ENCODE measurements at places on chromosomes 2 and 18.

- no peak for DNase-seq
Observed at GRCh38 chr2:217367464-217367863, 507.6 kb upstream of the TNP1 start.

DNA sequence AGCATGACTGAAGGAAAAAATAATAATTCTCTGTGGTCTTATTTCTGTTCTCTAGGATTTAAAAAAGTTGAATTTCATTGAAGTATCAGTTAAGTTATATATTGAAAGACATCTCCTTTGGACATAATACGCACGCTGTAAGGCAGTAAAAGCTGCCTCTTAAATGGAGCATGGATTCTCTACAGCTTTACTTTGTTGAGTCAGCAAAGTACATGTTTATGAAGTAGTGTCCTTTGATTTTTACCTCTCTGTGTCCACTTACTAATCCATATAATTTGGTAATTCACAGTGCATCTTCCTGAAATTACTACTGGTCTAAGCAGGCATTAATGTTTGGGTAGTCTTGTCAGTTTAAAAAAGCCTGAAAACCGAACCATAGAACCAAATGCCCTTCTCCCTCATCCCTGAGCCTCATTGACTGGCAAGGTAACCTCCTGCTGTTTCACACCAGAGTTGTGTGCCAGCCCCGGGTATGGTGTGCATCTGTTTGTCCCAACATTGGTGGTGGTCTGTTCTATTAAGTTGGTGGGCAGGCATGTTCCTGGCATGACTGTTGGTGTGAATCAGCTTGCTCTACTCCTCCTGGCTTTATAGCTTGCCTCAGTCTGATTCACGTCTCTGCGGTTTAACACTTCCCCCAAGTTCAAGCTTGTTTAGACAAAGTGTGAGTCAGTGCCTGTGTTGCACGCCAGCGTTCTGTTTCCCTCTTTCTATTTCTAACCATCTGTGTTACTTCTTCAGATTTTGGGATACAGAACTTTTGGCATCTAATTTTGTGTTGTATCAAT is 71.0 kb upstream of the ITM2C start:
- no peak for DNase-seq

GRCh38 chr18:5195656-5196055 is 1.4 kb downstream of the AKAIN1 start:
- DNase-seq, result no peak

- no peak for DNase-seq
Observed at GRCh38 chr2:239184968-239185903, 215.6 kb downstream of the HDAC4 start.

- DNase-seq, result peak; percentile 29
Observed at GRCh38 chr2:231890896-231891513, 35.2 kb downstream of the NPPC start.

DNA sequence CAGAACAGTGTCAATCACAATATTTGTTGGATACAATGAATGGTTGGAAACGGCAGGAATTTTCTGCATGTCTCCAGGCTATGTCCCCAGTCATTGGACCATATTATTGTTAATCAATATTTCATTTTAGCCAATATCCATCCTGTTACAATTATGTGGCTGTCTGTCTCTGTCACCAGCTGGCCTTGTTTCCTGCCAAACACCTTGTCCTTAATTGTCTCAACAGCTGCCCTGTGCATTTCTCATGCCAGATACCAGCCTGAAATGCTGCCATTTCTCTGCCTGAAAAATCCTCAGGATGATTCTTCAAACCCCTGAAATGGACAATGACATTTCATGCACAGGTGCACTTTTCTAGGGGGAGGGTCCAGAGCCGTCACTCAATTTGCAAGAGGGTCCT is 170.6 kb downstream of the ALPK2 start:
- no peak for DNase-seq

- no peak for DNase-seq
Observed at GRCh38 chr2:225841314-225841713, 441.8 kb downstream of the NYAP2 start.

GRCh38 chr2:222930862-222931261 is 70.0 kb downstream of the ACSL3 start:
- DNase-seq, result no peak

- no peak for DNase-seq
Observed at GRCh38 chr2:15559379-15560139, 1.6 kb downstream of the NBAS start.

GRCh38 chr18:79506191-79507075 is 110.7 kb downstream of the NFATC1 start:
- DNase-seq, result no peak

GRCh38 chr18:58496937-58497336 is 132.0 kb downstream of the ALPK2 start:
- peak; percentile 25 for DNase-seq

DNA sequence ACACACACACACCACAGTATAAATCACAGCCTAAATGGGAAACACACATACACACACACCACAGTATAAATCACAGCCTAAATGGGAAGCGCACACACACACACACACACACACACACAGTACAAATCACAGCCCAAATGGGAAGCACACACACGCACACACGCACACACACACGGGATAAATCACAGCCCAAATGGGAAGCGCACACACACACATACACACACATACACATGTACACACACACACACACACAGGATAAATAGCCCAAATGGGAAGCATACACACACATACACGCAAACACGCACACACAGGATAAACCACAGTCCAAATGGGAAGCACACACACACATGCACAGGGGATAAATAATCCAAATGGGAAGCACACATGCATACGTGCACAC is 68.1 kb downstream of the ADNP2 start:
- no peak for DNase-seq

GRCh38 chr2:94870440-94871225 is 597 bp upstream of the TEKT4 start:
- no peak for DNase-seq

DNA sequence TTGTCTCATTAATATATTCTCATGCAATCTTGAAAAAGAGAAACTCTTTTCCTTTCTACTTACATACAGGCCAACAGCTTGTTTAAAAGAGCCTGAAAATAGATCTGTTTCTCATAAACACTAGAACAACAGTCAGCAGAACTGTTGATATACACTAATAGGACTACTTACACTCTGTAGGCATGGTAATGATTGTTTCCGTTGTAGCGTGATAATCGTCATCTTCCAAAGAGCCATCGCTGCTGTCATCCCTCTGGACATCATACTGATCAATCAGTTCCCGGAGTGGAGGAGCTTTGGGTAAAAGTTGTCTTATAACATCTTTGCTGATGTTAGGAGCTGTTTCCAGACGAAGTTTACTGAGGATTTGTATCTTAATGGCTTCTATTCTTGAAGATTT is 476 bp downstream of the MSTN start:
- no peak for DNase-seq

DNA sequence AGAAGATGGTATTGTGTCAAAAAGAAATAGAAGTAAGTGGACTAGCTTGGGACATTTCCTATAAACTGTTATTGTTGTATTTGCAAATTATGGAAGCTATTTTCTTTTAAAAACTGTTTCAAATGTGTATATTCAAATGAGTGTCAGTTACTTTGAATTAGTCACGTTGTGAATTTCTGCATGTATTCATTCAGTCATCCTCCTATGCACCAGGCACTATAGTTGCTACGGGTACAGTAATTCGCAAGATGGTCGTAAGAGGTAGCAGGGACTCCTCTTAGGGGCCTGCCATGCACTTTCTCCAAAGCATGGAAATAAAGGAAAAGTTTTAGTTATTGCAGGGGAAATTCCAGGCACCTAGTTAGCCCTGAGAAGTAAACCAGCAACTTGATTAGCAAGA is 51.3 kb downstream of the FAM161A start:
- DNase-seq, result no peak

GRCh38 chr2:195532628-195533271 is 124.3 kb upstream of the SLC39A10 start:
- no peak for DNase-seq
